ENCODE measurements at places on chromosomes 13 and 19. TPM values are rescaled to one million over a fixed set of nuclear protein-coding genes. Genes with fewer than 3 reads are reported as not detected.
A peak's percentile ranks its signal among the peaks of the same experiment; 100 is the strongest.

ERFL gene
- 1.5 TPM for total RNA-seq

PRR36 gene
- 0.20 TPM for total RNA-seq

NFIX gene
- total RNA-seq = 4.7 TPM

LYL1 gene
- total RNA-seq = 3.9 TPM

ERICH6B gene
- not detected for total RNA-seq

ZNF837 gene
- 1.5 TPM for total RNA-seq

LILRA1 gene
- total RNA-seq = not detected

DNA sequence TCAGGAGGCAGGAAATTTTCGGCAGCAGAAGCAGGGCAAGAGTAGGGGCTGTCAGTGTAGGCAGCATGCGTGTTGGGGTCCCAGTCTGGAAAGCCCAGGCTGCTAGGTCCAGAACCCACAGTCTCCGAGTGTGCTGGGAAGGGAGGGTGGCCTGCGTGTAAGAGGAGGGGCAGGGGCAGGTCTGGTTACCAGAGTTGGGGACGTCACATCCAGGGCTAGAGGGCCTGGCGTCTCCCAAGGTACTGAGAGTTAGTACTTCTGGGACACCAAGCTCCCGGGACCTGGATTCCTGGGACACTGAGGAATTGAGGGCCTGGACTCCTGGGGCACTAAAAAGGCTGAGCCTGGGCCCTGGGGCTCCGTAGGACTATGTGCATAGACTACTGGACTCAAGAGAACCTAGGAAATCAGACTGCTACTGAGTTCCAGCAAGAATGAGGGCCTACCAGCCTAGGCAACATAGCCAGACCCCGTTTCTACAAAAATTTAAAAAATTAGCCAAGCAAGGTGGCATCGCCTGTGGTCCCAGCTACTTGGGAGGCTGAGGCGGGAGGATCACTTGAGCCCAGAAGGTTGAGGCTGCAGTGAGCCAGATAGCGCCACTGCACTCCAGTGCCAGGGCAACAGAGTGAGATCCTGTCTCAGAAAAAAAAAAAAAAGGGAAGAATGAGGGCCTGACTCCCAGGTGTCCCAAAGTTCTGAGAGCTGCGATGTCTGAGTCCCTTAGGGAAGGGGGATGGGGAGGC, 2.5 kb downstream of the NFKBID start:
- no peak for DNase-seq

GRCh38 chr13:73372666-73373627, 314.1 kb downstream of the KLF5 start:
- DNase-seq = no peak

GRCh38 chr19:33443638-33444561, 70.4 kb downstream of the CEBPG start:
- no peak for DNase-seq

DNA sequence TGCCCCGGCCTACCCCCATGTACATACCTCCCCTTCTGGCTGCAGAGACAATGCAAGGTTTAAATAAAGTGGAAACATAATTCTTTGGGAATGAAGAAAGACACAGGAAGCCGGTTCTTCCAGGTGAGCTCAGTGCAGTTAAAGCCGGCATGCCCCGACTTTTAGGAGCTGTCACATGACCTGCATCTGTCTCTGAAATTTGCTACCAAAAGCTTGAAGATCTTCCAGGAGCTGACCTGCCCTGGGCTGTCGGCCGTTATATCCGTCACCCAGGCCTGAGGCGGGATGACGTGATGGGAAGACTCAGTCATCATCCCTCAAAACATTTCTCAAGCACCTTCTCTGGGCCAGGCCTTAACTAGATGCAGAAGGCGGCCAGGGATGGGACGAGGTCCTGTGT, 10.3 kb downstream of the RAB8A start:
- no peak for DNase-seq

GRCh38 chr19:58296104-58296503, 9.1 kb upstream of the ERVK3-1 start:
- DNase-seq = no peak

- peak; percentile 44 for DNase-seq
Measured at GRCh38 chr13:110925023-110925612, 10.2 kb upstream of the ANKRD10 start.

GRCh38 chr19:42108527-42109389, 23.5 kb downstream of the POU2F2 start:
- peak; percentile 95 for DNase-seq

GRCh38 chr19:31175564-31176348, 173.5 kb downstream of the TSHZ3 start:
- no peak for DNase-seq

DNA sequence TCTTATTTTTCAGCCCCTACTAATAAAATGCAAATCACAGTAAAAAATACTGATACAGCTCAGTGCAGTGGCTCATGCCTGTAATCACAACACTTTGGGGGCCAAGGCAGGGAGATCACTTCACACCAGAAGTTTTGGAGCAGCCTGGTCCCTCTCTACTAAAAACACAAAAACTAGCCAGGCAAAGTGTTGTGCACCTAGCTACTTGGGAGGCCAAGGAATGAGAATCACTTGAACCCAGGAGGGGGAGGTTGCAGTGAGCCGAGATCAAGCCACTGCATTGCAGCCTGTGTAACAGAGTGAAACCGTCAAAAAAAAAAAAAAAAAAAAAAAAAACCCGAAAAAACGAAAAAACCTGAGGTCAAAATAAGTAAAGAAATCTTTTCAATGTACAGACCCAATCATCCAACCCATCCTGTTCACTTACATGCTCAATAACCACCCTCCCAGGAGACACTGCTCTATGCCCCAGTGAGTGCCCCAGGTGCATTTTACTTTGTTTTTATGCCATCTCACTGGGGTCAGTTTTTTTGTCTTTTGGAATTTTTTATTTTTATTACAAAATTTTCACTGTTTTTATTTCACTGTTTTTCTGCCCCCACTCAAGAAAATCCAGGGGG, 107.0 kb downstream of the ZNF486 start:
- no peak for DNase-seq

DNA sequence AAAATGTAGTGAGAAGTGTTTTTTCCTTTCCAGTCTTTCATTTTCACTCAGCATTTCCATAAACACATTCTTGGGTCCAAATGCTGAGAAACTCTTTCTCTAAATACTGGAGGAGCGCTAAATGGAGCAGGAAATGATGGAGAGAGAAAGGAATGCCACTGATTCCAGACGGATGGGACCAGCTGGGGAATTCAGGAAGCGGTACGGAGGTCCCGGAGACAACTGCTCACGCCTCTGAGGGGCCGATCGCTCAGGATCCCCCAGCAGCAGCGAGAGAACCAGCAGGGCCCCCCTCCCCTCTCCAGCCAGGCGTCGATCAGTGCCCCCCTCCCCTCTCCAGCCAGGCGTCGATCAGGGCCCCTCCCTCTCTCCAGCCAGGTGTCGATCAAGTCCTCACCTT, 13.2 kb downstream of the RASA3 start:
- peak; percentile 11 for DNase-seq

DNA sequence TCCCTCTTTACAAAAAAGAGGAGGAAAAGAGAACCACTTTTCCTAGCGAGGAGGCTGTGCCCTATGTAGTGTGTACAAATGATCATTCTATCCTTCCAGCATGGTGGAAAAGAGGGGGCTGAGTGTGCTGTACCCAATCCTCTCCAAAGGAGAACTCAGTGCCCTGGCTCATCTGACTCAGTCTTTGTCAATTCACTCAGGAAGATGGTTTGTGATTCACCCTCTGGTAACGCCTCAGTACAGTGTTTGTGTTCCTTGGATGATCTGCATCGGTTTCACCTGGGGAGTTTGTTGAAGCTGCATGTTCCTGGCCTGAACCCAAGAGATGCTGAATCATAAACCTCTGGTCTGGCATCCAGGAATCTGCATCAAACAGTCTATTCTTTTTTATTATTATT, 18.3 kb upstream of the ENOX1 start:
- peak; percentile 24 for DNase-seq

DNA sequence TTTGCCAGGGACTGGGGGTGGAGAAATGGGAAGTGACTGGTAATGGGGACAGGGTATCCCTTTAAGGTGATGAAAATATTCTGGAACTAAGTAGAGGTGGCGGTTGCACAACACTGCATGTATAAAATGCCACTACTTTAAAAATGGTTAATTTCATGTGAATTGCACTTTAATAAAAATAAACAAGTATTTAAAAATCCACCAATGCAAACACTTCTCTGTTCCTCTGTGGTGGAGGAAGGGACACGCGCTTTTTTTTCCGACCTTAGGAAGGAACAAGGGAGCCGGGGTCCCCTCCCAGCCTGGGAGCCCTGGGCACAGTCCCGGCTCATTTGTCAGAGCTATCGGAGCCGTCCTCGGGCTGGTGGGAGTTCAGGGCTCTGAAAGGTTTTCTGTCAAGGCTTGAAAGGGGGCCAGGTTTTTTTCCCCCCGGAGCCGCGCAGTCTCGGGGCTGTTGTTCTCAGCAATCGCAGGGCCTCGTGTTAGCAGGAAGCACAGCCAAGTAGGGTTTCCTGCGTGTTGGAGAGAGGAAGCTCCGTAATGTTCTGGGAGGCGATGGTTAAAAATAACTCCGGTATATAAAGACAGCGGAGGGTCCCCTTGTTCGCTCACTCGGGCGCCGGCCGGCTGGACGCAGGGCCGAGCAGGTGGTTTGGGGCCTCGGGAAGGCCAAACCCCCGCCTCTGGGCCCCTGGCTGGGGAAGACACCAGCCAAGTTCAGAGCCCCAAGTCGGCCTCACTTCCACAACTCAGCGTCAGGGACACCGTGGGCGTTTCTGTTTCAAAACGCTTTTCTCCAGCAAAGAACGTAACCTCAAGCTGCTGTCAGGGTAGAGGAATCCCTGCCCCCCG, 41.2 kb upstream of the KLF2 start:
- DNase-seq = peak; percentile 96

GRCh38 chr19:13097463-13098258, 5.0 kb downstream of the LYL1 start:
- peak; percentile 58 for DNase-seq

- DNase-seq = no peak
Measured at GRCh38 chr13:106133025-106133424, 402.4 kb downstream of the EFNB2 start.
